ENCODE measurements at places on chromosomes 1 and 21.

- H3K4me3 ChIP-seq, result no peak overlapping the region
- no peak for DNase-seq
- H3K4me1 ChIP-seq, result peaks cover 15% of the 10 kb centered on the region
- no peaks in the 10 kb centered on the region for H3K36me3 ChIP-seq
These were observed 199.3 kb upstream of the JUN start for GRCh38 chr1:58983162-58983561.

GRCh38 chr1:156420205-156421061, 51.4 kb downstream of the RHBG start:
- no peaks in the 10 kb centered on the region for H3K36me3 ChIP-seq
- peaks cover 15% of the 10 kb centered on the region for H3K4me1 ChIP-seq
- no peak overlapping the region for H3K27ac ChIP-seq
- DNase-seq, result peak; percentile 24
- H3K27me3 ChIP-seq, result peaks cover 40% of the 10 kb centered on the region

DNA sequence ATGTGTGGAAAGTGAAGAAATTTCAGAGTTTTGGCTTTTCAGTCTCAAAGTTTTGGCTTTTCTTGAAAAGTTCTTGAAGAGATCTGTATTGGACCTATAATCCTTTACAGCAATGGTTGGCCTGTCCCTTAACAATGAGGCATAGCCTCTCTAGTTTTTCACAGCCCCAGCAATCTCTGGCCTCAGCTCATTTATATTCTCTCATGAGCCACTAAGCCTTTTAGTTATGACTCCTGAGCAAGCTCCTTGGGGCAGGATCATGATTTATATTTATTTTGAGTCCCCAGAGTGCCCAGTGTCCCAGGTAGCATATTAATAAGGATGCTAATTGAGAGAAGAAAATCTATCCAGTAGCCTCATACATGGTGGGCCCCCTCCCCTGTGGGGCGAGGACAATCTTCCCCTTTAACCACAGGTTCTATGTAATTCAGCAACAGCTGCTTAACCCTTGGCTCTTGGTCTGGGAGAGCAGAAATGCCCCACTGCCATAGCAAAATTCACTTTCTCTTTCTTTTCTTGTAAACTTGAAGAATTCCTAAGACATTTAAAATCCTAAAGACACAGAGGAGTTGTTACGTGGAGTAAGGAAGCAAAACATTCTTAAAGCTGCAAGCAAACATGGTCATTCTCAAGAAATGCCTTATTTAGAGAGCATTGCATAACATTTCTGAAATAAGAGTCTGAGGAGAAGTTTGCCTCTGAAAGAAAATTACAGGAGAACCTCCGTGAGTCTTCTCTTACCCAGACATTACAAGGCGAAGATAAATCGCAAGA, 6.3 kb downstream of the NGF start:
- no peaks in the 10 kb centered on the region for H3K4me1 ChIP-seq
- DNase-seq, result no peak
- no peaks in the 10 kb centered on the region for H3K36me3 ChIP-seq
- H3K27me3 ChIP-seq, result peaks cover 10% of the 10 kb centered on the region
- no peak overlapping the region for H3K4me3 ChIP-seq

DNA sequence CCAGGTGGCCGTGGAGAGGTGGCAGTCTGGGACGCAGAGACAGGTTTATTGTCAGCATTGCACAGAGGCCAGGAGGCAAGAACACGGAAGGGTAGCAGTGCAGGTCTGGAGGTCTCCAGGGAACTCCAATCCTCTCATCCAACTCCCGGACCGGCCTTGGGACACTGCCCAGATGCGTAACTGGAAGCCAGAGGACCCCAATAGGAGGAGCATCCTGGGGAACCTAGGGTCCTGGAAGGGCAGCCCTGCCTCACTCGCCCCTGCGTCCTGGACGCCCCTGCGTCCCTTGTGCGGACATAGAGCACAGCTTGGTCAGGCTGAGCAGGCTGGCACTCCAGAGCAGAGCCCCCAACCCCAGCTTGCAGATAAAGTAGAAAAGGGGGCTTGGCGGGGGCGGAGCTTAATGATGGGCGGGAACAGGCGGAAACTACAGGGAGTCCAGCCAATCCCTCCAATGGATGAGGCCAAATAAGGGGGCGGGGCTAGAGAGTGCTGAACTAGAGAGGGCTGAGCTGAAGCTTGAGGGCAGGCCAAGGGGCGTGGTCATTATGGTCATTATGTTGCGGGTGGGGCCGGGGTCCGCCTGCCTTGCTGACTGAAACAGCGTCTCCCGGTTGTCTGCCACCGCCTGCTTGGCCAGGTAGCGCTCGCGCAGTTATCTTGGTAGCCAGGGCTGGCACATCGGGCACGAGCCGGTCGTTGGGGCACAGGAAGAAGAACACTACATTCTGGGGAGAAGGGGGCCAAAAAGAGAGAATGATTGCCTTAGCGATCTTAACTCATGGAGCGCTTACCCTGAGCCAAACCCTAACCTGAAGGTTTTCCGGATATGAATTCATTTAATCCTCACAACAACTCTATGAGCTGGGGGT, 3.7 kb upstream of the ARHGEF19 start:
- H3K27ac ChIP-seq, result no peak overlapping the region
- H3K4me1 ChIP-seq, result peaks cover 14% of the 10 kb centered on the region
- no peaks in the 10 kb centered on the region for H3K36me3 ChIP-seq
- H3K4me3 ChIP-seq, result peak overlapping the region; percentile 63

- no peak overlapping the region for H3K4me3 ChIP-seq
- peaks cover 10% of the 10 kb centered on the region for H3K4me1 ChIP-seq
- H3K27me3 ChIP-seq, result no peaks in the 10 kb centered on the region
- H3K36me3 ChIP-seq, result peaks cover 26% of the 10 kb centered on the region
- no peak overlapping the region for H3K27ac ChIP-seq
- peak; percentile 82 for DNase-seq
These were observed 2.7 kb upstream of the PSMD4 start for GRCh38 chr1:151251656-151252470.

DNA sequence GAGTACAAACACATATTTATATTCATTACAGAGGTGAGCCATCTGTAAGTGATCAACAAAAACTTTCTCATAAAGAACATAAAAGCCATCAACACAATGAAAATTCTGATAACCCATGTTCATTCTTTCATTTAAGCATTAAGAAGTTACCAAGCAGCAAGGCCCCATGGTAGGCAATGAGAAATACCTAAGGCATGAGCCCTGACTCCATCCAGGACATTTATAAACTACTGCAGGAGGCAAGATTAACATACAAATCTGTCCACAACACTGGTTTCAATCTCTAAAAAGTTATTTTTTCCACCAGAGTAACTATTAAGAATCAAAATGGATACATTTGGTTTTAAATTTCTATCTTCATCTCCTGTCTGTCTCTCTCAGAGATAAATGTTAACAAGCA, 76.1 kb downstream of the SIPA1L2 start:
- no peak for DNase-seq
- no peak overlapping the region for H3K27ac ChIP-seq
- no peaks in the 10 kb centered on the region for H3K27me3 ChIP-seq
- no peak overlapping the region for H3K4me3 ChIP-seq

- no peak overlapping the region for H3K4me3 ChIP-seq
- peak; percentile 37 for DNase-seq
- H3K27ac ChIP-seq, result no peak overlapping the region
- peaks cover 17% of the 10 kb centered on the region for H3K4me1 ChIP-seq
- H3K27me3 ChIP-seq, result peaks cover 17% of the 10 kb centered on the region
These were observed 60.8 kb downstream of the NDUFS5 start for GRCh38 chr1:39086865-39087409.

DNA sequence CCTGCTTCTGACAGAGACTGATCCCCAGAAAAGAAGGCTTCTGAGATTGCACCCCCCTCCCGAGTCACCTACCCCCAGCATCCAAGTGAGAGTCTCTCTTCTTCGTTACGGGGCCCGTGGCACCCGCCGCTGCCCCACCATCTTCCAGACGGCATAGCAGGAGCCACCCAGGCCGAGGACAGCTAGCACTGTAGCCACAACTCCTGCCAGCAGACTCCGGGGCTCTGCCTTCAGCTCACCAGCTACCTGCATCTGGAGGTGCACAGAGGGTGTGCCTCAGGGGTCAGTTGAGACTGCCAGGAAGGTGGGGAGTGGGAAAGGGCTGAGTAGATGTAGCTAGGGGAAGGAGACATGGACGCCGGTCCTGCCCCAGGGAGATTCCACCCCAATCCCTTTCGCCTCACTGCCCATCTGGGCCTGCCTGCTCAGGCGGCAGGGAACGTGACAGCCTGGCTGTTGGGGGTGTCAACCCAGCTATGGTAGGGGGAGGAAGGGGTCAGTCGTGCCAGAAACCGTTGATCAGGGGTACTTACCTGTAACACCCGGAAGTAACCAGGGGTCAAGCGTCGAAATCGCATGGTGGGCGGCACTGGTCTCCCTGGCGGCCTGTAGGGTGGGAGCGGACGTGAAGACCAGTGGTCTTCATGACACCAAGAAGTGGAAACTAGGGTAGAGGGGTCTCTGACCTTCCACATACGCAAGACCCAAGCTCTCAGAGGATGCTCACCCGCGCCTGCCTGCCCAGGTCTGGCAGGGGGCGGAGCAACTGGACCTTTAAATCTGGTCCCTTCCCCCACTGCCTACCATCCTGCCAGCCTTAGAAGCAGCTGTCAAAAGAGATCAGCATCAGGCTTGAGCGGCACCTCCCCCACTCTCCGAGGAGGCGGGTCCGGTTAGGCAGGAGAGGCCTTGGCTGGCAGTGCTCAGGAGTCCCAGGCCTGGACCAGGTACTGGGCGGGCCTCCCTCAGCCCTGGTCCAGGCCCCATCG, at the start of gene ZNF593OS:
ZNF593OS (minus strand) TSS at position 749 of the 989 bp plus-strand sequence; CDS start at position 578, 171 bp downstream.
- DNase-seq, result no peak
- no peaks in the 10 kb centered on the region for H3K27me3 ChIP-seq
- peaks cover 10% of the 10 kb centered on the region for H3K36me3 ChIP-seq
- no peaks in the 10 kb centered on the region for H3K4me1 ChIP-seq

GRCh38 chr1:10128101-10128765, 82.1 kb upstream of the KIF1B start:
- H3K36me3 ChIP-seq, result peaks cover 16% of the 10 kb centered on the region
- H3K27ac ChIP-seq, result no peak overlapping the region
- no peaks in the 10 kb centered on the region for H3K4me1 ChIP-seq
- no peak overlapping the region for H3K4me3 ChIP-seq
- H3K27me3 ChIP-seq, result no peaks in the 10 kb centered on the region
- no peak for DNase-seq

- peaks cover 4% of the 10 kb centered on the region for H3K4me1 ChIP-seq
- DNase-seq, result no peak
- H3K27ac ChIP-seq, result no peak overlapping the region
- peak overlapping the region; percentile 28 for H3K4me3 ChIP-seq
These were observed 186.0 kb downstream of the SLC35F3 start for GRCh38 chr1:234090212-234091064.

- no peak overlapping the region for H3K27ac ChIP-seq
- H3K4me3 ChIP-seq, result no peak overlapping the region
- DNase-seq, result no peak
- H3K27me3 ChIP-seq, result no peaks in the 10 kb centered on the region
These were observed 41.3 kb downstream of the PGM1 start for GRCh38 chr1:63634471-63634870.

DNA sequence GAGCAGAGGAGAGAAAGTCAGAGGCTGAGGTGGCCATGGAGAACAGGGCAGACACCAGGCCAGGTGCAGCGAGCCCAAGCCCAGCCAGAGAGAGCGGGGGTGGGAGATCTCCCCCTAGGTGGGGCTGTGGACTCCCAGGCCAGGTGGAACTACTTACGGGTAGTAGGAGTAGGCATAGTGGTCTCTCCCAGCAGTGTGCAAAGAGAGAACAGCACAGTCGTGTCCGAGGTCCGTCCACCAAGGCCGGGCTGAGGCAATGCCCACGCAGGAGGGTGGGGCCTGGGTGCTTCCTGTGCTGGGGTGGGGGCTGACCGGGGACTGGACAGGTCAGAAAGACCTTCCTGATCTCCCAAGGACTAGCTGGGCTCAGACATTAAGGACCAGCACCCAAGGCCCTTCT, 263.7 kb downstream of the PTPRU start:
- H3K27ac ChIP-seq, result no peak overlapping the region
- H3K36me3 ChIP-seq, result no peaks in the 10 kb centered on the region
- DNase-seq, result no peak
- peaks cover 34% of the 10 kb centered on the region for H3K27me3 ChIP-seq
- no peak overlapping the region for H3K4me3 ChIP-seq

GRCh38 chr1:219555806-219556205, 57.1 kb downstream of the ZC3H11B start:
- DNase-seq, result no peak
- no peak overlapping the region for H3K4me3 ChIP-seq
- H3K27ac ChIP-seq, result no peak overlapping the region
- H3K36me3 ChIP-seq, result no peaks in the 10 kb centered on the region
- no peaks in the 10 kb centered on the region for H3K4me1 ChIP-seq
- no peaks in the 10 kb centered on the region for H3K27me3 ChIP-seq

DNA sequence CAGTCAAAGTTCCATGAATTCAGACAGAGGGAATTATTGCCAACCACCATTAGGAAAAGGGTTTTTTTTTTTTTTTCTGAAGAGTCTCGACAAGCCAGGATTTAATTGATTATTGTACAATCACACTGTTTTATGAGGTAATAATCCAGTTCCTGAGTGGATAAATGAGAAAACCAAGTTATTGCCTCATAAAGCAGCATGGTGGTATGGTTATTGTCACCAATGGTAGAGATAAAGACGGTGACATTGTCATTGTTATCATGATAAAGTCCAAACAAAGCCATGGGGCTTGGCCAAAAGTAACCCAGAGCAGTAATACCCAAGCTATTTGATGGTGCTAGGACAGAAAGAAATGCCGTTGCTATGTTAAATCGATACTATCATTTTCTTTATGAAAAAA, 232.8 kb downstream of the USH2A start:
- H3K36me3 ChIP-seq, result no peaks in the 10 kb centered on the region
- no peak for DNase-seq
- no peak overlapping the region for H3K4me3 ChIP-seq
- H3K4me1 ChIP-seq, result no peaks in the 10 kb centered on the region

- no peaks in the 10 kb centered on the region for H3K4me1 ChIP-seq
- no peak overlapping the region for H3K27ac ChIP-seq
- no peak for DNase-seq
- H3K4me3 ChIP-seq, result no peak overlapping the region
- H3K36me3 ChIP-seq, result no peaks in the 10 kb centered on the region
These were observed 15.4 kb upstream of the ERO1B start for GRCh38 chr1:236297161-236297560.

- H3K27ac ChIP-seq, result no peak overlapping the region
- H3K27me3 ChIP-seq, result no peaks in the 10 kb centered on the region
- H3K4me1 ChIP-seq, result no peaks in the 10 kb centered on the region
- DNase-seq, result peak; percentile 63
- no peak overlapping the region for H3K4me3 ChIP-seq
These were observed 32.3 kb downstream of the RCAN1 start for GRCh38 chr21:34582506-34583150.

GRCh38 chr1:41789661-41790330, 128.9 kb downstream of the HIVEP3 start:
- H3K36me3 ChIP-seq, result no peaks in the 10 kb centered on the region
- no peak overlapping the region for H3K27ac ChIP-seq
- no peak overlapping the region for H3K4me3 ChIP-seq
- peaks cover 31% of the 10 kb centered on the region for H3K4me1 ChIP-seq
- DNase-seq, result no peak

- H3K36me3 ChIP-seq, result no peaks in the 10 kb centered on the region
- no peak overlapping the region for H3K27ac ChIP-seq
- H3K27me3 ChIP-seq, result no peaks in the 10 kb centered on the region
- H3K4me1 ChIP-seq, result peaks cover 61% of the 10 kb centered on the region
These were observed 89.8 kb downstream of the MRPL37 start for GRCh38 chr1:54289712-54290233.
